ENCODE measurements at places on chromosomes 3 and 15.
A peak's percentile ranks its signal among the peaks of the same experiment; 100 is the strongest.

DNA sequence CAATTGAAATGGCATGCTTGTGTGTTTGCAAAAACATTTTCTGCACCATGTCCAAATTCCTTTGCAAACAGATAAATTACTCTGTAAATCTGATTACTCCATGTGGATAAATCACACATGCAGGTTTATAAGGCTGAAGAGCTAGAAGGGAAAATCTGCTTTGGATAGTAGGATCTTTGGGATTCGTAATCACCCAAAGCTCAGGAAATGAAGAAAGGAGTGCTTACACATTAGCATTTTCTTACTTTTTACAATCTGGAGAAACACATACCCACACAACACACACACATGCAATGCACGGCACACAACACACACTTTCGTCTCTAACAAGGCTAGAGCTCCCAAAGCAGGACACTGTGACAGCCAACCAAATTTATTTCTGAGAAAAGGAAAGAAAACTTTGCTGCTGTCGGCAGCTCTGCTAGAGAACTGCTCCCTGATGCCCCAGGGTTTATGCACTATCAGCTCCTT is 2.1 kb downstream of the LSAMP start:
- no peak for DNase-seq

DNA sequence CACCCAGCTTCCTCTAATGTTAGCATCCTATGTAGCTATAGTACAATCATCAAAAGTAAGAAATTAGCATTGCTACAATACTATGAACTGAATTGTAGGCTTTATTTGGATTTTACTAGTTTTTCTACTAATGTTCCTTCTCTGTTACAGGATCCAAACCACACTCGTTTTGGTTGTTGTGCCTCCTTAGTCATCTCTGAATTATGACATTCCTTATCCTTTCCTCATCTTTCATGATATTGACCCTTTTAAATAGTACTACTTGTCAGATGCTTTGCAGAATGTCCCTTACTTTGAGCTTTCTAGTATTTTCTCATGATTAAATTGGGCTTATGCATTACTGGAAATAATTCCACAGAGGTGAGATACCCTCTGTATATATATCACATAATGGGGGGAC is 265.4 kb downstream of the VPS13C start:
- peak; percentile 50 for DNase-seq

- DNase-seq = no peak
Measured at GRCh38 chr3:5055357-5056110, 66.6 kb upstream of the ARL8B start.

- no peak for DNase-seq
Measured at GRCh38 chr3:53729618-53730017, 116.6 kb downstream of the CHDH start.

DNA sequence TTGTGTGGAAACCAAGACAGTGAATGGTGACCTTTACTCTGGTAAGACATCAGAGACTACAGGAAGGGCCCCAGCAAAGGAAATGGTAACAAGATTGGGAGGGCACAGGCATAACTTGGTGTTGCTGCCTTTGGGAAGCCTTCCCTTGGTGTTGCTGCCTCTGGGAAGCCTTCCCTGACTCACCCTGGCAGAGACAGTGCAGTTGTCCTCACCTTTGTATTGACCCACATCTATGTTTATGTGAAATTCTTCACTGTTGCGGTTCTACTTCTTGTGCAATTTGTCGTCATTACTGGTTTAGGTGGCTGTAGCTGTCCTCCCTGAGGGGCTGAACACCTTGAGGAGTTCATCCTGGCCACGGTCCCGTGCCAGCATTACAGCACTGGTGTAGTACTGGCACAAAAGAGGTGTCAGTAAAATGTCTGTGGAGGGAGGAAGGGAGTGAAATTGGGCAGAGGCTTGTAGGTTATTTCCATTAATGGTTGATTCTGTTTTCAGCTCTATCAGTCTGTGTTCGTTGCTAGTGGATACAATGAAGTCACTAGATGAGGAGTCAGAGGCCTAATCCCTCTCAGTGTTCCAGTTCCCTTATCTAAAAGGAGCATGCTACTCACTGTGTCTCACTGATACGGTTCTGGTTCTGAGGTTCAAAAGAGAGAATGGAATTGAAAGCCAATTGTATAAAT is 21.6 kb downstream of the IFT122 start:
- no peak for DNase-seq

Measured in astrocyte of the cerebellum (primary cell).